ENCODE measurements at places on chromosomes 5 and 9.
A peak's percentile ranks its signal among the peaks of the same experiment; 100 is the strongest.

GRCh38 chr9:97060796-97061195 is 21.9 kb upstream of the CTSV start:
- no peak for DNase-seq

GRCh38 chr5:133340822-133341221 is 271.5 kb downstream of the FSTL4 start:
- DNase-seq = no peak

DNA sequence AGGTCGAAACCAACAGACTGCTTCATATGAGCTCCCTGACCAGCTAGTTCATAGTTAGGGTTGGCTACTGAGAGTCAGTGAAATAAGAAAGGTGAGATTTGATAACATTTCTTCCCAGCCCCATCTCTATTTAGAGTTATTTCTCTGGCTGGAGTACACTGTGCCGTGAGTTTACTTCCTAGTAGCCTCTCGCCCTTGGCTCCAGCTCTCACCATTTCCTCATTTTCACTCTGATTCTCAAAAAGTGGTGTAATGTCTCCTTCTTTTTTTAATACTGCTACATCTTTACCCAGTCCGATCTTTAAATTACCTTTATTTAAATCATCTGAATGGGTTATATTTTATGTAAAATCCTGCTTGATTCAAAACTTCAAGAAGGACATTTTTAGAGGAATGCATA is 100.4 kb upstream of the FAM174A start:
- DNase-seq = no peak

DNA sequence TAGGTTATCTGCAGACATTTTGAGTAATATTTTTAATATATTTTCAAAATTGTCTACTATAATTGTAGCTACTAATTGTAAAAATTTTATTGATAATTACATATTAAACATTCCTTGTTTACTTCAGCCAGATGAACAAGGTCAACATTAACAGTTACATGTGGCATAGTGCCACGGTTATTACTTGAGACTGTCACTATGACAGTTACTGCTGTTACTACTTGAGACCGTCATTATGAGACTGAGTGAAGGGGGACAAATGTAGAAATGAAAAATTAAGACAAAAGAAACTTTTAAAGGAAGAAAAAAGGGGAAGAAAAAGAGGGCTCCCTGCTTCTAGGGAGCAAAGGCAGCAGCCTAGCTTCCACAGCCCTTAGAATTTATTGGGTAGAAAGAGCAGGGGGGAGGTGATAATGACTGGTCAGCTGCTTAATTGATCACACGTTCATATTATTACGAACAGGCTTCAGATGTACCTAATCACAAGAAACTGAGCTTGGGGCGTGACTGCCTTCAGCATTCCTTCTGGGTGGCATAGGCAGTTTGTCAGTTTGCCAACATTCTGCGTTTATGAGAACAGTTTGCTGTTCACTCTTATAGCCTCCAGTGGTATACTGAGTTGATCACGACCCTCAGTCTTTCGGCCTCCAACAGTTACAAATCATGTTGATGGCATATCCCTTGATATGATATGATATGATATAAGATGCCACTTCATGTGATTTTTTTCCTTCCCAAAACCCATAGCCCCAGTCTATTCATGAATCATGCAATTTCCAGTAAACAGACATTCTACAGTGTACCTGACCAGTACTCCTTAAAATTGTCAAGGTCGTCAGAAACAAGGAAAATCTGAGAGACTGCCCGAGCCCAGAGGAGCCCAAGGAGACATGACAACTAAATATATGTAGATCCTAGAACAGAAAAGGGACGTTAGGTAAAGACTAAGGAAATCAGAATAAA is 13.1 kb downstream of the MARCHF6 start:
- DNase-seq = no peak

- DNase-seq = no peak
These were observed 18.7 kb downstream of the CRHBP start for GRCh38 chr5:76971511-76971910.

- no peak for DNase-seq
These were observed 51.3 kb downstream of the AK8 start for GRCh38 chr9:132826621-132827365.

DNA sequence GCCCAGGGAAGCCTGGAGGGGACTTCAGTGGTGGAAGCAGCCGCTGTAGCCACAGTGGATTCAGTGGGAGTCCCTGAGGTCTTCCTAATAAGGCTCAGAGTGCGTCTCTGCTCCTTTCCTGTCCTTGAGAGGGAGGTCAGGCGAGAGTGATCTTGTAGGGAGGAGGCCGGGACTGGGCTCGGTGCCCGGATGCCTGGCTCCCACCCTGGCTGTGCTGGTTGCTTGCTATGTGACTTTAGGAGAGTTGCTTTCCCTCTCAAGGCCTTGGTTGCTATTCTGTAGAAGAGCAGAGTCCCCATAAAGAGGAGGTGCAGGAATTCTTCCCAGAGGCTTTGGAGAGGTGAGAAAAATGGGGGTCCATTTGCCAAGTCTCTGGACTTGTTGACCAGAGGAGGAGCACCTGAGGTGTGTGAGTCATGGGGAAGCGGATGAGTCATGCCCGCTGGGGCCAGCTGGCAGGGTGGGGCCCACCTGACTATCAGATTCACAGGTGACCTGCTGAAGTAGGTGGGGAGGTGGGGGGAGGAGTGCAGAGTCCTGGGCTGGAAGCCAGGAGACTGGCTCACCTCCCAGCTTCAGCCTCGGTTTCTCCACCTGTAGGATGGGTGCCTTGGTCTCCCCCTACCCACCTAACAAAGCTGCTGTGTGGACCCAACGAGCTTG is 13.8 kb downstream of the GSN start:
- no peak for DNase-seq

DNA sequence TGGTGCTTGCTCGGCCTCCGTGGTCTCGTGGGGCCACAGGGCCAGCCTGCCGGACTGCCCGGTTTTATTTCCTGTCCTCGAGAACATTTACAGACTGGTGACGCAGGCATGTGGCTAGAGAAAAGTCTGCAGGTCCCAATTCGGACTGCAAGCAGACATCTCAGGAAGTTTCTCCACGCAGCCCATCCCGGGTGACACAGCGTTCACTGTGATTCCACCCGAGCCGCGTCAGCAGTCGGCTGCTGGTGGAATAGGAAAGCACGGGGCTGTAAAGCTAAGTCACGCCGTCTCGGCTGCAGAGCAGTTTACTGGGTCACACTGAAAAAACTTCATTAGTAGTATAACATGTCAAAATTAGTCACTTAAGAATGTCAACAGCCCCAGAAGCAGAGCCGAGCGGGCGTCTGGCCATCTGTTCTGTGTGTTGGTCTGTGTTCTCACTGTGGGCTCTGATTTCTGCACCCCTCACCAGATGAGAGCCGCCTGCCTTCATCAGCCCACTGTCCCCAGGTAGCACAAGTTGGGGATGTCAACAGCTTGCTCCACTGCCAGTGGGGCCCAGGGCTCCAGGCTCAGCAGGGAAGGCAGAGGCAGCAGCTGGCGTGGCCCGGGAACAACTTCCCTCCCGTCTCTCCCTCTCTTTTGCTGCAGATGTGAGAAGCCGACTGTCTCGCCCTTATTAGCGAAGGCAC is 363.7 kb downstream of the IRX2 start:
- no peak for DNase-seq

GRCh38 chr5:155915601-155916000 is 411.4 kb upstream of the SGCD start:
- DNase-seq = no peak

DNA sequence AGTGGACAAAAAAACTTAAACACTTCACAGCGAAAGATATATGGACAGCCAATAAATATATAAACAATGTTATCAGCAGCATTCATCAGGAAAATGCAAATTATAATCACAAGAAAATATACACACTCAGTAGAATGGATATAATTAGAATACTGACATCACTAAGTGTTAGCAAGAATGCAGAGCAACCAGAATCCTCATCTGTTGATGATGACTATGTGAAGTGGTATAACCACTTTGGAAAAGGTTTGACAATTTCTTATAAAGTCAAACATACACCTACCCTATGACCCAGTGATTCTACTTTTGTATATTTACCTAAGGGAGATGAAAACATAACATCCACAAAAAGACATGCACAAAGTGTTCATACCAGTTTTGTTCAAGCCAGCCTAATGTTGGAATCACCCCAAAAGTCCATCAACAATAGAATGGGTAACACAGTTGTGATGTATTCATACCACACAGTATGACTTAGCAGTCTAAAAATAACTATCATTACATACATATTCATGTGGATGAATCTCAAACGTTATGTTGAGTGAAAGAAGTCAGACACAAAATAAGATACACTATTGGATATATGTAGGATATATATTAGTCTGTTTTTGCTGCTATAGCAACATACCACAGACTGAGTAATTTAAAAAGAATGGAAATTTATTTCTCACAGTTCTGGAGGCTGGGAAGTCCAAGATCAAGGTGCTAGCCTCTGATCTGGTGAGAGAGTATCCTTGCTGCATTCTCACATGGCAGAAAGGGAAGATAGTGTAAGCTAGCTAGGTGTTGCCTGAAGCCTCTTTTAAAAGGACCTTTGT is 148.8 kb upstream of the ADAMTSL1 start:
- DNase-seq = no peak

DNA sequence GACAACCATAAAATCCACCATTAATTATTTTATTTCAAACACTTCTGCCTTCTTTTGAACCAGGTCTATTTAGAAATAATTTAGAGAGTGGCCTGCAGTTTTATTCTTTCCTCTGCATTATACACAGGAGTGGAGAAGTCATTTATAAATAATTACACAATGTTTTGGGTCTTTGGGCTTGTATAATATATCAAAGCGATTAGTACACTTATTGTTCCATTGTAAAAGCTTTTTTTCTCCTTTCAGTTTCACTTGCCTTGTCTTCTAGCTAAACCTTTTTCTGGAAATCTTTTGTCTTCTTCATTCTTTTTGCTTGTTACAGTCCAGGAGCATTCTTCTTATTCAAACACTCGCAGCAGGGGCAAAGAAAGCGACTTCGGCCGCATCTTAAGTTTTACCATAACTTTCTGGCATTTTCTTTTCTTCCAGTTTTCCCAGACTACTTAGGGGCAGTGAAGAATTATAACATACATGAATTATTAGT is 7.3 kb upstream of the NEUROG1 start:
- no peak for DNase-seq

GRCh38 chr5:85472749-85473148 is 1088.1 kb upstream of the EDIL3 start:
- no peak for DNase-seq

DNA sequence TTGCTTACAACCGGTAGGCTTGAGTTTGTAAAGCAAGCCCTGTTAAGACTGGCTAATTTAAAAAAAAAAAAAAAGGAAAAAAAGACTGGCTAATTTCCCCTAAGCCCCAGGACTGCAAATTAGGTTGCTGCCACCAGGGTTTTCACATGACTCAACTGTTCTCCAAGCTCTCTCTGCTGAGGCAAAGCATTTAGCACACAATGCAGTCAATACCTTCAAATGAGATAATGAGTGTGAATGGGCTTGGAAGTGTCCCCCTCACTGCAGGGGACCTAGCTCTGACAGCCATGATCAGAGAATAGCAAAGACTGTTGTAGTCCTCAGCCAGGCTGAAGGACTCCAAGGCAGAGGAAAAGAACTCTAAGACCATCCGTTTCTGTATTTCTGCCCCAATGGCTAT is 42.8 kb upstream of the ZSWIM6 start:
- no peak for DNase-seq

DNA sequence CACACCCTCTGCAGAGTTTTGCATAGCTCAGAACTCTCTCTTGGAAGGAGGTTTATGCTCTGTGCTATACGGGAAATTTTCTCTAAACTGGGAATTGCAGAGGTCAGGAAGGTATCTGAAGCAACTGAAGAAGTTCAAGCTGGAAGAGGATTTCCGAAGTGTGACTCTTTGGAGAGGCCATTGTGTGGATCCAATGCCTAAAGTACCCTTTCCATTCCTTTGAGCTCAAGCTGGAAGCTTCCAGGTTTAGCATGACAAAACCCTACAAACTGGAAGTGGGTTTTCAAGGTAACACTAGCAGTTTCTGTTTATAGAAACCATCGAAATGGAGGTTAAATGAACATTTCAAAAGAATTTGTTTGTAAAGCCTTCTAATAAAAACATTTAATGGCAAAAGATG is 187.1 kb downstream of the CFAP90 start:
- DNase-seq = no peak

GRCh38 chr5:7849681-7850394 is 1.1 kb downstream of the CFAP90 start:
- DNase-seq = no peak

GRCh38 chr5:34771076-34771475 is 67.9 kb upstream of the TTC23L start:
- DNase-seq = no peak

- DNase-seq = no peak
These were observed 74.4 kb upstream of the SHISAL2B start for GRCh38 chr5:64615895-64616294.

GRCh38 chr9:5851445-5851844 is 18.5 kb upstream of the ERMP1 start:
- DNase-seq = no peak

DNA sequence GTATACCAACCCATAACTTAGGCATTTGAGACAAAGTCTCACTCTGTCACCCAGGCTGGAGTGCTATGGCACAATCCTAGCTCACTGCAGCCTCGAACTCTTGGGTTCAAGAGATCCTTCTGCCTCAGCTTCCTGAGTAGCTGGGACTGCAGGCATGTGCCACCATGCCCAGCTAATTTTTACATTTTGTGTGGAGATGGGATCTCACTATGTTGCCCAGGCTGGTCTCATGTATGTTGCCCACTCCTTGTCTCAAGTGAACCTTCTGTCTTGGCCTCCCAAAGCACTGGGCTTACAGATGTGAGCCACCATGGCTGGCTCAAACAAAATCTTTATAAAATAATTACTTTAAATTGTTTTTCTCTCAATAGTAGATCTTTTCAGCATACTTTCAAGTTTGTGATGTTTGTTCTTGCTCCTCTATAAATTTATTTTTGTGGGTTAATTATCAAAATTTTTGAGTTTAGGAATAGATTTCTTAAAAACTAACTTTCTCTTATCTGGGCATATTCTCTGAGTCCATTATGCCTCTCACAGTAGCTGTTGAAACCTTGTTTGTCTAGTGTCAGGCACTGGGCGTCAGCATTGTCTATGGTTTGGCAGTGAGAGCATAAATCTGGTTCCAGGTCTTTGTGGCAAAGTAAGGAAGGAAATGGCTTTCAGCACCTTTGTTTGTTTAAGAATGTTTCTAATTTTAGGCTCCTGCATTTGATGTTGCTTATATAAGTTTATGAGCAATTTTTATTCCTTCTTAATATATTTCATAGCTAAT is 38.7 kb downstream of the NLN start:
- peak; percentile 18 for DNase-seq

DNA sequence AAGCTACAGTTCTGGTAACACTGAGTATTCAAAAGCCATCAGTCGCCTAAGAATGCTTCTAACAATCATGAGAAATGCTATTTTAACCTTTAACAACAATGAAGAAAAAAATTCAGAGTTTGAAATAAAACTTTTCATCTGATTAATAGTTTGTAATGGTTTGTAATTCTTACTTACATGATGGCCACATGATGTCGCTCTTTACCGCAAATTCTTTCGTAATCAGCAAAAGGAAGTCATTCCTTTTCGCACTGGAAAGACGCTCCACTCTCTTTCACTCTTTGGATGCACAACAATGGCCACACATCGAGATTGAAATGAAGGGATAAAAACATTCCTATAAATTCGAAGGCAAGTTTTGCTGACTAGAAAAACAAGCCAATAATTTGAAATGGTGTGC is at the start of gene PCDHA7:
TSS of gene PCDHA7 (plus strand) at position 277 of the 400 bp plus-strand sequence. CDS start at position 392, 115 bp downstream.
- DNase-seq = no peak

GRCh38 chr5:60323596-60323995 is 376.4 kb downstream of the DEPDC1B start:
- no peak for DNase-seq

GRCh38 chr5:147177125-147177840 is 57.5 kb upstream of the STK32A start:
- DNase-seq = no peak

- no peak for DNase-seq
These were observed 19.4 kb downstream of the FXN start for GRCh38 chr9:69054989-69055388.

- DNase-seq = no peak
These were observed 91.8 kb upstream of the DMRT1 start for GRCh38 chr9:749716-750115.

Data from activated CD8-positive, alpha-beta memory T cell treated with anti-CD3 and anti-CD28 coated beads for 4 hours (primary cell).